ENCODE measurements at places on chromosomes 4 and X.

GRCh38 chr4:39637221-39637585 is 1.5 kb downstream of the SMIM14 start:
- no peaks in the 10 kb centered on the region for H3K36me3 ChIP-seq
- peaks cover 40% of the 10 kb centered on the region for H3K4me1 ChIP-seq
- H3K4me3 ChIP-seq = peak overlapping the region; percentile 83
- no peak for DNase-seq

GRCh38 chr4:142940425-142941330 is 94.6 kb upstream of the INPP4B start:
- H3K27ac ChIP-seq = no peak overlapping the region
- DNase-seq = no peak
- no peaks in the 10 kb centered on the region for H3K27me3 ChIP-seq
- H3K4me3 ChIP-seq = no peak overlapping the region

GRCh38 chrX:27336466-27337091 is 126.6 kb downstream of the PPP4R3C start:
- H3K36me3 ChIP-seq = no peaks in the 10 kb centered on the region
- H3K4me3 ChIP-seq = no peak overlapping the region
- no peak overlapping the region for H3K27ac ChIP-seq
- no peaks in the 10 kb centered on the region for H3K4me1 ChIP-seq
- DNase-seq = peak; percentile 2

DNA sequence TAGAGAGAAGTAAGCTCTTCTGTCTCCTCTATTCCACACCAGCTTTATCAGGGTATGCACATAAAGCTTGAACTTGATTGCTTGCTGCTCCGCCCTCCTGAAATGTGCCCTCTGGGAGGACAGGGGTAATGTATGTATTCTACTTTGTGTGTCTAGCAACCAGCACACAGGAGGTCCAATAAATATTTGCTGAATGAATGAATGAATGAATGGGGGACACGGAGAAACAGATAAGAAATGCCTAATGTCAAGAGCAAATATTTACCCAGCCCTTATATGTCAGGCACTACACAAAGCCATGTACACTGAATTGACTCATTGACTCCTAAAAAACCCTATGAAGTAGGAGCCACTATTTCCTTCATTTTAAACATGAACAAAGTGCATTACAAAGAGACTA is 2.3 kb upstream of the MSL3 start:
- no peak overlapping the region for H3K4me3 ChIP-seq
- no peaks in the 10 kb centered on the region for H3K36me3 ChIP-seq
- peaks cover 29% of the 10 kb centered on the region for H3K4me1 ChIP-seq
- peak; percentile 88 for DNase-seq
- H3K27me3 ChIP-seq = peaks cover 16% of the 10 kb centered on the region
- H3K27ac ChIP-seq = no peak overlapping the region

GRCh38 chrX:40469316-40469715 is 111.5 kb upstream of the ATP6AP2 start:
- peaks cover 46% of the 10 kb centered on the region for H3K4me1 ChIP-seq
- DNase-seq = no peak

- DNase-seq = no peak
- no peaks in the 10 kb centered on the region for H3K27me3 ChIP-seq
- H3K4me1 ChIP-seq = no peaks in the 10 kb centered on the region
- no peak overlapping the region for H3K27ac ChIP-seq
Measured at GRCh38 chr4:22637306-22637705, 55.4 kb upstream of the GBA3 start.

GRCh38 chrX:115892787-115893671 is 277.5 kb upstream of the AGTR2 start:
- no peaks in the 10 kb centered on the region for H3K36me3 ChIP-seq
- peak overlapping the region; percentile 74 for H3K4me3 ChIP-seq
- DNase-seq = peak; percentile 73
- H3K27ac ChIP-seq = peak overlapping the region; percentile 58
- no peaks in the 10 kb centered on the region for H3K27me3 ChIP-seq
- H3K4me1 ChIP-seq = peaks cover 39% of the 10 kb centered on the region

DNA sequence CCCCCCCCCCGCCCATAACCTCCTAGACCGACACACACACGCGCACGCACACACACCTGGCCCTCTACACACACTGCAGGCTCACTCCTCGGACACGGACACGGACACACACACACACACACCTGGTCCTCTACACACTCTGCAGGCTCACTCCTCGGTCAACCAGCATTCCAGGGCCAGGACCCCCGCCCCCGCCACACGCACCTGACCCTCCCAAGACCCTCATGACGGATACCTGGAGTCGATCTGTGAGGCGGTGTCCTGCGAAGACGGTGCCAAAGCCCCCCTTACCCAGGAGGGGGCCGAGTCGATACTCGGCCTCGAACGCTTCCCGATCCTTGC is 552 bp downstream of the PIM2 start:
- H3K27me3 ChIP-seq = no peaks in the 10 kb centered on the region
- no peak for DNase-seq
- H3K4me1 ChIP-seq = peaks cover 31% of the 10 kb centered on the region
- H3K36me3 ChIP-seq = peaks cover 17% of the 10 kb centered on the region

DNA sequence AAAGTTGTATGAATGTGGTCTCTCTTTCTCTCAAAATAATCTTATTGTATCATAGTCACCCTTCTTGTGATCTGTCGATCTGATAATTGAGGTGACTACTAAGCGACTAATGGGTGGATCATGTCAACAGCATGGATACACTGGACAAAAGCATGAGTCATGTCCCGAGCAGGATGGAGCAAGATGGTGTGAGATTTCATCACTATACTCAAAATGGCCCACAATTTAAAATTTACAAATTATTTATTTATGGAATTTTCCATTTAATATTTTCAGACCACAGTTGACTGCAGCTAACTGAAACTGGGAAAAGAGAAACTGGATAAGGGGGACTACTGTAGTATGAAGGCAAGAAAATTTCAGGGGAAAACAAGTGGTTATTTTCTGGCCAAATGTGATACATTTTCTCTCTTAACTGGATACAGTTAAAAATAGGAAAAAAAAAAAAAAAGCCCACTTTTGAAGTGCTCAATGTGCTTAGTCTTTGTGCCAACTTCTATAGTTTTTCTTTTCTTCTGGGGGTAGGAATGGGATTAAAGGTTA is 25.3 kb downstream of the FAM241A start:
- H3K27me3 ChIP-seq = no peaks in the 10 kb centered on the region
- DNase-seq = peak; percentile 43
- H3K4me1 ChIP-seq = no peaks in the 10 kb centered on the region
- no peak overlapping the region for H3K27ac ChIP-seq

GRCh38 chrX:3271834-3272186 is 74.6 kb downstream of the MXRA5 start:
- H3K36me3 ChIP-seq = no peaks in the 10 kb centered on the region
- no peaks in the 10 kb centered on the region for H3K4me1 ChIP-seq
- DNase-seq = no peak
- H3K27me3 ChIP-seq = no peaks in the 10 kb centered on the region
- no peak overlapping the region for H3K27ac ChIP-seq

GRCh38 chr4:78667764-78668163 is 108.4 kb upstream of the BMP2K start:
- H3K4me3 ChIP-seq = no peak overlapping the region
- H3K4me1 ChIP-seq = peaks cover 34% of the 10 kb centered on the region
- H3K27me3 ChIP-seq = no peaks in the 10 kb centered on the region
- DNase-seq = no peak
- H3K36me3 ChIP-seq = no peaks in the 10 kb centered on the region
- no peak overlapping the region for H3K27ac ChIP-seq

- H3K4me3 ChIP-seq = no peak overlapping the region
- no peaks in the 10 kb centered on the region for H3K36me3 ChIP-seq
- no peak overlapping the region for H3K27ac ChIP-seq
- H3K4me1 ChIP-seq = no peaks in the 10 kb centered on the region
- H3K27me3 ChIP-seq = peaks cover 4% of the 10 kb centered on the region
Measured at GRCh38 chr4:76620723-76621468, 185.9 kb downstream of the SHROOM3 start.

DNA sequence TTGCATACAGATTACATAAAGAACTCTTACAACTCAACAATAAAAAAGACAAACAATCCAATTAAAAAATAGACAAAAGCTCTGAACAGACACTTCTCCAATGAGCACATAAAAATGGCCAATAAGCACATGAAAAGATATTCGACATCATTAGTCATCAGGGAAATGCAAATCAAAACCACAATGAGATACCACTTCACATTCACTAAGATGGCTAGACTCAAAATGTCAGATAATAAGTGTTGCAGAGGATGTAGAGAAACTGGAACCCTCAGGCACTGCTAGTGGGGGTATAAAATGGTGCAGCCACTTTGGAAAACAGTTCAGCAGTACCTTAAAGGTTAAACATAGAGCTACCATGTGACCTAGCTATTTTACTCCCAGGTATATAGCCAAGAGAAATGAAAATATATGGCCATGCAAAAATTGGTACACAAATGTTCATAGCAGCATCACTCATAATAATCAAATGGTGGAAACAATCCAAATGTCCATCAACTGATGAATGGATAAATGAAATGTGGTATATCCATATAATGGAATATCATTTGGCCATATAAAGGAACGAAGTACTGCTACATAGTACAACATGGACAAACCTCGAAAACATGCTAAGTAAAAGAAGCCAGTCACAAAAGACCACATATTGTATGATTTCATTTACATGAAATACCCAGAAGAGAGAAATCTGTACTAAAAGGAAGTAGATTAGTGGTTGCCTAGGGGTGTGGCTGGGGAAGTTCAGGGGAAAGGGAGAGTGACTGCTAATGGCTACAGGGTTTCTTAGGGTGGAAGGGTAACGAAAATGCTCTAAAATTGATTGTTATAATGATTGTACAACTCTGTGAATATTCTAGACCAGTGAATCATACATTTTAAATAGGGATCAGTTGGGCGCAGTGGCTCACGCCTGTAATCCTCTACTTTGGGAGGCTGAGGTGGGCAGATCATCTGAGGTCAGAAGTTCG is 29.4 kb downstream of the SASH3 start:
- DNase-seq = no peak
- H3K4me1 ChIP-seq = no peaks in the 10 kb centered on the region
- H3K27ac ChIP-seq = no peak overlapping the region
- no peaks in the 10 kb centered on the region for H3K27me3 ChIP-seq
- H3K36me3 ChIP-seq = peaks cover 39% of the 10 kb centered on the region
- no peak overlapping the region for H3K4me3 ChIP-seq

DNA sequence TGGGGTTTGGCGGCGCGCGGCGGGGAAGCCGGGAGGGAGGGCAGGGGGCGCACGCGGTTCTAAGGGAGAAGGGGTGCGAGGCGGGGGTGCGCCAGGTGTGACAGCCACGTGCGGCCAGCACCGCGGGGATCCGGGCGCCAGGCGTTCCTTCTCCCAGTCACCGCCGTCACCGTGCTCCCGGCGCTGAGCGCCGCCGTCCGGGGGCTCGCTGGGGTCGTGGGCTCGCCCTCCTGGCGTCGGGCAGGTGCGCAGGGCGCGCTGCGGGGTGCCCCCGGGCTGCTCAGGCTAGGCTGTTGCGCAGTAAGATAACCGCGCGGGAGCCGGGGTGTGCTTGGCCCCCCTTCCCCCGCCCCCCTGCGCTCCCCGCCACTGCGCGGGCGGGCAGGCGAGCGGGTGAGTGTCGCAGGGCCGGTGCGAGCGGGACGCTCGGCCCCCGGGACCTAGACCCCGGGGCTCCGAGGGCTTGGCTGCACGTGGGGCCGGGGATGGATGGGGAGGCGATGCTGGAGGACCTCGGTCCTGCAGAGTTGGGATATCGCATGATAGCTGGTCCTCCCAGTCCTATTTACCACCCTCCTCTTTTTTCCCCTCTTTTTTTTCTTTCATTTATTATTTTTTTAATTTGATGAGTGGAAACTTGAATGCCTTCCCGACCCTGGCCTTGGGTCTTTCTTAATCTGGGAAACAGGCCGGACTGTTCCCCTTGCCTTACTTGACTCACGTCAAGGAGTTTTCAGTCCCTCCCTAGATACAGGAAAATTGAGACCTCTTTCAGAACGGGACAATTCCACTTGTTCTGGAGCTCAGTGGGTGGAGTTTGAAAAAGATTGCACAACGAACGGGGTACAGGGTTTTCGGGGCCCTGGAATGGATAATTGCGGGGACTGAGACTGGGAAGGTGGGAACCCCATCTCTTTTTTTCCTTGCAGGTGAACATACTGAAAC is 797 bp downstream of the TXLNG start:
- no peak for DNase-seq
- peak overlapping the region; percentile 63 for H3K4me3 ChIP-seq
- no peaks in the 10 kb centered on the region for H3K36me3 ChIP-seq
- H3K27ac ChIP-seq = peak overlapping the region; percentile 74
- H3K27me3 ChIP-seq = no peaks in the 10 kb centered on the region
- H3K4me1 ChIP-seq = peaks cover 26% of the 10 kb centered on the region

GRCh38 chr4:138800421-138800820 is 215.2 kb upstream of the NOCT start:
- no peak overlapping the region for H3K27ac ChIP-seq
- no peak overlapping the region for H3K4me3 ChIP-seq
- no peaks in the 10 kb centered on the region for H3K36me3 ChIP-seq
- DNase-seq = no peak
- no peaks in the 10 kb centered on the region for H3K27me3 ChIP-seq
- no peaks in the 10 kb centered on the region for H3K4me1 ChIP-seq

GRCh38 chr4:27678027-27678426 is 817.4 kb downstream of the STIM2 start:
- no peaks in the 10 kb centered on the region for H3K27me3 ChIP-seq
- DNase-seq = no peak
- no peak overlapping the region for H3K4me3 ChIP-seq
- no peaks in the 10 kb centered on the region for H3K4me1 ChIP-seq
- no peak overlapping the region for H3K27ac ChIP-seq

DNA sequence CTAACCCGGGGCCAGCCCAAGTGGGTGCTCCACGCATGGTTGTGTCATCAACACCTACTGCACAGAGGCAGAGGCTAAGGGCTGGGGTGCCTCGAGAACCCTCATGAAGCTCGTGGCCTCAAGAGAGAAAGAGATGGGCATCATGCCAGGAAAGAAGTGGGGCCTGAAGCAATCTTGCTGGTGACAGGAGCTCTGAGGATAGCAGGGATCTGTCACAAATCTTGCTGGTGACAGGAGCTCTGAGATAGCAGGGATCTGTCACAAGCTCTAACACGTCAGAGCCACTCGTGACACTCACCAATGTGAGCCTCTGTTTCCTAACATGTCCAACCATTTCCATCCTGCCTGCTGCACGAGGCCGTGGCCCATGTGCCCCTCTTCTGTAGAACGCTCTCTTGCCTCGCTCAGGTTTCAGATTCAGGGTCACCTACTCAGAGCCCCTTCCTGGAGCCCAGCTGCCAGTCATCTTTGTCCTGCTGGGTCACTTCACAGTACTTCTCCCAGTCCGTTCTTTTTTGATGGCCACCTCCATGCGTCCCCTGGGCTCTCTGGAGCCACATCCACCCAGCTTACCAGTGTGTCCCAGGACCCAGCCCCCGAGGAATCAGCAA is 21.1 kb downstream of the PNMA6E start:
- peaks cover 6% of the 10 kb centered on the region for H3K27me3 ChIP-seq
- no peak overlapping the region for H3K27ac ChIP-seq
- peaks cover 19% of the 10 kb centered on the region for H3K4me1 ChIP-seq
- no peak overlapping the region for H3K4me3 ChIP-seq

- no peaks in the 10 kb centered on the region for H3K27me3 ChIP-seq
- H3K27ac ChIP-seq = no peak overlapping the region
- H3K4me1 ChIP-seq = no peaks in the 10 kb centered on the region
- no peak for DNase-seq
- no peak overlapping the region for H3K4me3 ChIP-seq
Measured at GRCh38 chrX:65668377-65669310, 1.2 kb downstream of the MSN start.
